ENCODE measurements at places on chromosomes 5 and 9. TPM values are rescaled to one million over a fixed set of nuclear protein-coding genes. Genes with fewer than 3 reads are reported as not detected.
A peak's percentile ranks its signal among the peaks of the same experiment; 100 is the strongest.

DNA sequence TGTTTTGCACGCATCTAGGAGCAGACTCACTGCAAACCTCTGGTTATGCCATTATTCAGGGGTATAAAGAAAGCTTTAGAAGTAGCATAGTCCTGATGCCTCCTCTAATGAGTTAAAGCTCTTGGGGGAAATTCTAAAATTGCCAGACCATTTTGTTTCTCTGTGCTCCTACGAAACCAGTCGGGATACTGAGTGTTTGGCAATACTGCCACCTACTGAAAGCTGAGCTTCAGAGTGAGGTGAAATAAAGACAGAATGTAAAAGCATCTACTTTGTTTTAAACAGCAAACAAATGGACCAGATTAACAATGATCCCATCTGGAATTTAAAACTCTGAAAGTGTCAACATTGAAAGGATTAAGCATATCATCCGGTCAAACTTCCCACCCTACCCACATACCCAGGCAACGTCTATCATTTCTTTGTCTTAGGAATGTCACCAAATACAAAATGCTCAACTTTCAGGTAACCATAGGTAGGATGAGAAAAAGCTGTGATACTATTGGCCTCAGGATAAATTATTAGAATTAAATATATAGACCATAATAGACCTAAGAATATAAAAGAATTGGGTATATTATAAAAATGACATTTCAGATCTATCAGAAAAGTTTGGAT lies 77.8 kb upstream of the SHISAL2B start:
- DNase-seq = peak; percentile 81

Gene RMRP
- total RNA-seq = 4,372 TPM

GRCh38 chr9:12783767-12784460 lies 9.1 kb downstream of the LURAP1L start:
- no peak for DNase-seq

Gene SPINK7
- not detected for total RNA-seq

Gene MRPS2
- 53.5 TPM for total RNA-seq

Gene DPM2
- 17.1 TPM for total RNA-seq

Measured in G401 (cell line).